Effector memory CD8-positive, alpha-beta T cell (primary cell): ENCODE measurements at places on chromosomes 16 and 17.
A peak's percentile ranks its signal among the peaks of the same experiment; 100 is the strongest.

- H3K27me3 ChIP-seq = no peaks in the 10 kb centered on the region
- H3K36me3 ChIP-seq = peaks cover 46% of the 10 kb centered on the region
- H3K4me1 ChIP-seq = peaks cover 24% of the 10 kb centered on the region
Observed at GRCh38 chr17:82457929-82458178, 687 bp upstream of the NARF start.

DNA sequence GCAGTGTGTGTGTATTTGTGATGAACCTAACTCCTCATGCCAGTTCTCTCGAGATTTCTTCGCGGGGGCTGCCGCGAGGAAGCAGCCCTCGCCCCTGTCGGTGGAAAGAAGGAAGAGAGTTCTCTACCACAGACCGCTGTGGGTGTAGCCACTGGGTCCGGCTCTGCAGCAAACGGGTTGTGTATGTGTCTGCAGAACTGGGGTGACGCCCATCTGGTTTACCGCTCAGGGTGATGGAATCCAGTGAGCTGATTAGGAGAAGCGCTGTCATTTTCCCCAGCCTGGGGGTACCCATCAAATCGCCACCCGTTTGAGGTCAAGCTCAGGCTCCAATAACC, 7.7 kb downstream of the CORO6 start:
- H3K4me1 ChIP-seq = peaks cover 39% of the 10 kb centered on the region
- peaks cover 2% of the 10 kb centered on the region for H3K36me3 ChIP-seq
- H3K27ac ChIP-seq = peak overlapping the region; percentile 65
- H3K27me3 ChIP-seq = no peaks in the 10 kb centered on the region

DNA sequence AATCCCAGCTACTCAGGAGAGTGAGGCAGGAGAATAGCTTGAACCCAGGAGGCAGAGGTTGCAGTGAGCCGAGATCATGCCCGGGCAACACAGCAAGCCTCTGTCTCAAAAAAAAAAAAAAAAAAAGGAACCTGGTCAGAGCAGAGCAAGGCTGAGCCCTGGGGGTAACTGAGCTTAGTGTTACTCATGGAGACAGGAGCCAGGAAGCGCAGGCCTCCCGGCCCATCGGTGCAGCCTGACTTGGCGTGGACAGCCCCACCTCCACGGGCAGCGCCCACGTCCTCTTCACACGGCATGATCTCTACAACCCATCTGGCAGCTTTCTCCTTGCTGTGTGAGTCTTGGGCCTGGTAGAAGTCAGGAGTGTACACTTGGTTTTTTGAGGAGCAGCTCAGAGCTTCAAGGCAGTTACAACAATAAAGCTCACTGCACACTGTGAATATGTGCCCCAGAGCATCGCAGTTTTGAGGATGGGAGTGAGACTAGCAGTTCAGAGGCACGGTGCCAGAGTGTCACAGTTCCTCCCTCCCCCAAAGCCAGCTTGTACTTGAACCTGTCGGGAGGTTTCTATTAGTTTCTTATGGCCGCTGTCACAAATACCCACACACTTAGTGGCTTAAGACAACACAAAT, 129.9 kb downstream of the RAP1GAP2 start:
- H3K27me3 ChIP-seq = no peaks in the 10 kb centered on the region
- H3K36me3 ChIP-seq = peaks cover 34% of the 10 kb centered on the region
- peak overlapping the region; percentile 57 for H3K27ac ChIP-seq
- peaks cover 37% of the 10 kb centered on the region for H3K4me1 ChIP-seq
- H3K4me3 ChIP-seq = no peak overlapping the region

DNA sequence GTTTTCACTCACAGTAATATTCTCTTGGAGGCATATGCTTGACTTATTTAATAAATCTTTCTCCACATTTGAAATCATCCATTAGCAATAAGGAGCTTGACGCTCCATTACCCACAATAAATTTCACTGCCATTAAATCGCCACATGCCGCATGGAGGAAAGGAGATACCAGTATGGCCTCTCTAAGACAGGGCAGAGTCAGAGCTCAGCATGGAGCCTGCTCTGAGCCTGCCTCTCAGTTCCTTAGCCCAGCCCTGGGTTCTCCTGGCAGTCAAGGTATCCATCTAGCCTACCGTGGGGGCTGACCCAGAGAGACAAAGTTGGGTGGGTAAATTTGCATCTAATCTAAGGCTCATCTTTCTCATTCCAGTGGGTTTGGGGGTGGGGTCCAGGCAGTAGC, 80.3 kb upstream of the CES5A start:
- DNase-seq = no peak
- H3K27me3 ChIP-seq = peaks cover 27% of the 10 kb centered on the region
- H3K4me1 ChIP-seq = no peaks in the 10 kb centered on the region

DNA sequence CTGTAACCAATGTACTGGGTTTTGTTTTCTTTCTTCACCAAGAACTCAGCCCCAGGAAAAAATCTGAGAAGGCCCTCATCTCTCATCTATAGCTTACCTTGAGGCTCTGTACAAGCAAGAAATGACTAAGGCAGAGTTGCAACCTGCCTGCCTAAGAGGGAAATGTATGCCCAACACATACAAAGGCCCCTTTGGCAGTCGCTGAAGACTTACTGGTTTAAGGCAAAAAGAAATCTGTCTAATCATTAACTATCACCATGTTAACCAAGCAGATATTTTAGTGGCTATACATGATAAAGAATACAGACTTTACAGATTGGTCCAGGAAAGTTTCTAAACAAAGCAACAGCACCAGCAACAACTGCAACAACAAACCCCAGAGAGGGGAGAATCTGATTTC, 14.2 kb downstream of the ZNF624 start:
- H3K36me3 ChIP-seq = peaks cover under 1% of the 10 kb centered on the region
- DNase-seq = no peak
- H3K4me3 ChIP-seq = no peak overlapping the region
- no peaks in the 10 kb centered on the region for H3K4me1 ChIP-seq

GRCh38 chr17:66654764-66655163, 180.2 kb upstream of the CACNG5 start:
- H3K4me3 ChIP-seq = no peak overlapping the region
- no peaks in the 10 kb centered on the region for H3K4me1 ChIP-seq
- H3K36me3 ChIP-seq = no peaks in the 10 kb centered on the region
- H3K27ac ChIP-seq = no peak overlapping the region
- no peaks in the 10 kb centered on the region for H3K27me3 ChIP-seq

- H3K27ac ChIP-seq = no peak overlapping the region
- H3K27me3 ChIP-seq = no peaks in the 10 kb centered on the region
- H3K4me1 ChIP-seq = peaks cover 15% of the 10 kb centered on the region
Observed at GRCh38 chr17:39122991-39123390, 28.4 kb downstream of the PLXDC1 start.

- peaks cover 67% of the 10 kb centered on the region for H3K36me3 ChIP-seq
- DNase-seq = no peak
- no peak overlapping the region for H3K27ac ChIP-seq
- H3K4me1 ChIP-seq = no peaks in the 10 kb centered on the region
Observed at GRCh38 chr16:85668676-85669424, 19.9 kb downstream of the GINS2 start.

DNA sequence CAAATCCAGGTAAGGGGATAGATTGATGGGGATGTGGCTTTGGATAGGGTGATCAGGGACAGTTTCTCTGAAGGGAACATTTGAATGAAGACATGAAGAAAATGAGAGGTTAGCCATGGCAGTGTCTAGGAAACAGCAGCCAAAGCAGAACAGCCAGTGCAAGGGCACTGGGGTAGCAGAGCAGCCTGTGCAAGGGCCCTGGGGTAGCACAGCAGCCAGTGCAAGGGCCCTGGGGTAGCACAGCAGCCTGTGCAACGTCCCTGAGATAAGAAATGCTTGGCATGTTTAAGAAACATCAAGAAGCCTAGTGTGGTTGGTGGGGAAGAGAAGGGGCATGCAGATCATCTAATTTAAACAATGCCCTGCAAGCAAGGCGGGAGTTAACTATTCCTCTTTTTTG, 128.5 kb downstream of the IRX5 start:
- no peaks in the 10 kb centered on the region for H3K36me3 ChIP-seq
- H3K4me1 ChIP-seq = no peaks in the 10 kb centered on the region
- peaks cover 53% of the 10 kb centered on the region for H3K27me3 ChIP-seq
- no peak overlapping the region for H3K27ac ChIP-seq

DNA sequence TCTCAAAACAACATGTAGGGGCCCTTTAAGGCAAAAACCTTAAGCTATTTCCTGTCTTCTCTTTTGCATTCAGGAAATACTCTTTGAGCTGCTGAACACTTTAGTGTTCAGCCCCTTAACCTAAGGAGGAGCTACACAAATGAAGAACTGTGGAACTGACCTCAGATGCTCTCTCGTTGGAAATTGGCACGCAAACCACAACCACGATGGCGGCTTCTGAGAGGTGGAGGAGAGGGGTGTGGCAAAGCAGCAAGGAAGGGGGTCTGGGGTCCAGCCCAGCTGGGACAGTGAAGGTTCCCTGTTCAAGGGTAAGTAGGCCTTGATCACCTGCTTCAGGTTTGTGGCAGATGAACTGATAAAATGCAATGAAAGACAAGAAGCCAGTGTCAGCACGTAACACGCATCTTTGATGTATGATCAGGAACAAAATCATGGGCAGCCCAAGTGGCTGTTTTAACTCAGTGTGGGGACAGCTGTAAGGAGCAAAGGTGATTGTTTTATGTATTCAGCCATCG, 291.6 kb upstream of the TNRC6C start:
- H3K27me3 ChIP-seq = no peaks in the 10 kb centered on the region
- peak; percentile 48 for DNase-seq
- peak overlapping the region; percentile 85 for H3K4me3 ChIP-seq
- H3K36me3 ChIP-seq = peaks cover 4% of the 10 kb centered on the region
- peak overlapping the region; percentile 88 for H3K27ac ChIP-seq
- H3K4me1 ChIP-seq = peaks cover 43% of the 10 kb centered on the region

GRCh38 chr17:19781488-19782458, 33.7 kb upstream of the ALDH3A1 start:
- no peaks in the 10 kb centered on the region for H3K27me3 ChIP-seq
- DNase-seq = no peak
- H3K4me3 ChIP-seq = no peak overlapping the region
- peak overlapping the region; percentile 17 for H3K27ac ChIP-seq
- peaks cover 26% of the 10 kb centered on the region for H3K36me3 ChIP-seq

- H3K4me3 ChIP-seq = no peak overlapping the region
- peaks cover 23% of the 10 kb centered on the region for H3K4me1 ChIP-seq
- peaks cover 87% of the 10 kb centered on the region for H3K36me3 ChIP-seq
- DNase-seq = peak; percentile 21
Observed at GRCh38 chr16:84088695-84089395, 27.9 kb downstream of the MBTPS1 start.

DNA sequence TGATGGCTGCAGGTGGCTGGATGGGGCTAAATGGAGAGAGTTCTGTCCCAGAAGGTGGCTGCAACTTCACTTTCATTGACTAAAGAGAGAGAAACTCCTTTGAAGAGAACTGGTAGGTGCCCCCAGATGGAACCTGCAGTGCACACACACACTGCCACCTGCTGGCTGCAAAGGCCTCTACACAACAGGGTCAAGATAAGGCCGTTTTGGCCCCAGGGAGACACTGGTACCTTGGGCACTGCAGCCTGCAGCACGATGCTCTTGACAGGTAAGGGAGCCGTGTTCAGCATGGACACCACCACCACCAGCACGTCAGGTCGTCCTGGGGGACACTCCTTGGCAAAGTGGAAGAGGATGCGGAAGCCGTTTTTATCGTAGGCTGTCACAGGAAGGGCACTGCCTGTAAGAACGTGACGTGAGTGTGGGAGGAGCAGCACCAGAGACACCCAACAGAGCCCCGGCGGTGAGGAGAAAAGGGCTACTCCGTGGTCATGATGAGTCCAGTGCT, 22.7 kb downstream of the GGA3 start:
- peaks cover 34% of the 10 kb centered on the region for H3K4me1 ChIP-seq
- H3K27me3 ChIP-seq = no peaks in the 10 kb centered on the region
- peak overlapping the region; percentile 78 for H3K27ac ChIP-seq
- peaks cover 75% of the 10 kb centered on the region for H3K36me3 ChIP-seq

DNA sequence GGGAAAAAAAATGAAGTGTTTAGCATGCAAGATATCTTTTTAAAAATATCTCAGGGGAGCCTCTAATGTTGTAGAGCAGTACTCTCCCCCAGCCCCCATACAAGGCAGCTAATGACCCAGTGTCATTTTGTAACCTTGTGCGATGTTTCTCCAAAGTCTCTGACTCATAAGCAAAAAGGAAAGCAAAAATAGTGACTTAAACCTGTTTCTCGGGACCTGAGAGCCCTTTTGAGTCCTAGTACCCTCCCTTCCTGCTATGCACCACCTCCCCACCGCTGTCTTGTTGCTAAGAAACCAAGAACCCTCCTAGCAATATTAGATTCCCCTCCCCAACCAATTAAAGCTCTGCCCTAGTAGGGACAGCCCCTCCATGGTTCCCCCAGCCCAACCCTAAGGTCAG, 2.8 kb downstream of the MYCBPAP start:
- H3K4me3 ChIP-seq = peak overlapping the region; percentile 40
- DNase-seq = peak; percentile 37
- peak overlapping the region; percentile 73 for H3K27ac ChIP-seq

DNA sequence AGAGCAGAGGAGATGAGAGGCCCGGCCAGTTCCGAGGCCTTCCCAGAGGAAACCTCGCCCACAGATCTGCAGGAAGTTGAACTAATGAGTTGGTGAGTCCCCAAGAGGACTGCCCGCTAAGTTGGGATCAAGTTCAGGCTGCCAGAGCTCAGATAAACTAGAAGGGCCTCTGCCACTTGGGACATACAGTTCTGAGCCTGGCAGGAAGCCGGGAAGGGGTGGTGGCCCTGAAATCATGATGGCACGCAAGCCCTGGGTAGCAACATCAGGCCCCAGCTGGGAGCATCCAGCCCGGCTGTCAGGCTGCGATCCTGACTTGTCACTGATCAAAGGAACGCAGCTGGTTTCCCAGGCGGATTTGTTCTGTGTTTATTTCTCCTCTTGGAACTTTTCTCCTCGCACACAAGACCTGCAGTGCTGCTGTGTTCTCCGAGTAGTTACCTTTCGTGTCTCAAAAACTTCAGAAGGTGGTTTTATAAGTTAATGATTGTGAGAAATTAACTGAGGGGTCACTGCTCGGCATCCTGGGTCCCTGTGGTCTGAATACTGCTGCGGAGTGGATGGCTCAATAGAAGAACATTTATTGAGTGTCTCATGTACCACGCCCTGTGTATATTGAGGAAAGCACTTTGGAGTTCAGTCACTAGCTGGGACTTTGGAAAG, 8.0 kb upstream of the WFDC1 start:
- no peaks in the 10 kb centered on the region for H3K4me1 ChIP-seq
- H3K4me3 ChIP-seq = no peak overlapping the region
- no peak overlapping the region for H3K27ac ChIP-seq
- no peaks in the 10 kb centered on the region for H3K36me3 ChIP-seq
- no peak for DNase-seq
- H3K27me3 ChIP-seq = peaks cover 83% of the 10 kb centered on the region

- peaks cover 13% of the 10 kb centered on the region for H3K27me3 ChIP-seq
- H3K4me1 ChIP-seq = peaks cover 6% of the 10 kb centered on the region
- no peak for DNase-seq
- peak overlapping the region; percentile 74 for H3K4me3 ChIP-seq
Observed at GRCh38 chr16:31143694-31144148, 6.1 kb downstream of the PRSS36 start.
